ENCODE measurements at places on chromosomes 7 and 10. TPM values are rescaled to one million over a fixed set of nuclear protein-coding genes. Genes with fewer than 3 reads are reported as not detected.

Gene HGF
- total RNA-seq, result not detected

Gene CDK6
- 95.4 TPM for total RNA-seq

Gene MYOZ1
- not detected for total RNA-seq

Gene UNCX
- total RNA-seq, result not detected

Gene TRRAP
- total RNA-seq, result 65.1 TPM

Gene TEX36
- not detected for total RNA-seq

Gene PLXDC2
- total RNA-seq, result not detected

Gene SORBS1
- 0.56 TPM for total RNA-seq

DNA sequence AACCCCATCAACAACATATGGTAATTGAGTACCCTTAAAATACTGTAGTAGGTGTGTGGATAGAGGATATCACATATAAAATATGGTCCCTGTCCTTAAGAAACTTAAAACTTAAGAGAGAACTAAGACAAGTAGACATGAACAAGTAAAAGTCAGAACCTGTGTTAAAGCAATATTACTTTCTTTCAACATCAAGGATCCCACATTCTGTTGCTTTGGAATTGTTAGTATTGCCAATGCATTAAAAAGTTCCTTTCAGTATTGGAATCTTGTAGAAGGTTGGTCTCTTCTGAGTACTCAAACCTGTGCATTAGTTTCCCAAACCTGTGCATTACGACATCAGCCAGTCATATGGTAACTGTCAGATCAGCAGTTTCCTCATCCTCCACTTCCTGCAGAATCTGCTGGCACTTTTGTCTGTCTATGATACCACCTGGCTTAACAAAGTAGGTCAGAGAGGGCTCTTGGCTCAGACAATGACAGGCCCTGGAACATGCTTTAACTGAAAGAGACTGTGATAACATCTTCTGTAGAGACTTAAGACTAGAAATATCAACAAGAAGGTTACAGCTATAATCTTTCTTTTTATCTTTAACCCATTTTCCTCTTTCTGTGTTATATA, 56.5 kb downstream of the CCDC71L start:
- no peaks in the 10 kb centered on the region for H3K36me3 ChIP-seq
- DNase-seq, result peak; percentile 20
- no peaks in the 10 kb centered on the region for H3K27me3 ChIP-seq
- H3K27ac ChIP-seq, result no peak overlapping the region
- H3K4me3 ChIP-seq, result no peak overlapping the region

DNA sequence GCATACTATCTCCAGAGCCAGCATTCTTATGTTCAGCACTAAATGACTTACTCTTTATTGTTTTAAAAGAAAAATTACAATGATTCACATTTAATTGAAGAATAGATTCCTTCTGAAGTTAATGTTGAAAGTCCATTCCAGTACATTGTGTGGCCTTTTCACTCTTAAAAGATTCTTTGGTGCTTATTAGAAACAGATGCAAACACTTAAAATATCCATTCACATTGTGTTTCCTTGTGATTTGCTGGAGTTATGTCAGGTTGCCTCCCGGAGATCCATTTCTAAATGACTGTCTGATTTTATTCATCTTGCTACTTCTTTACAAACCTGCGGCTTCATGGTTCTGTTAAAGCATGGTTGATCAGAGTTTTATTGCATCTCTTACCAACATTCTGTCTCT, 152.8 kb downstream of the FOXP2 start:
- no peak overlapping the region for H3K27ac ChIP-seq
- no peaks in the 10 kb centered on the region for H3K36me3 ChIP-seq
- no peak for DNase-seq
- no peak overlapping the region for H3K4me3 ChIP-seq

DNA sequence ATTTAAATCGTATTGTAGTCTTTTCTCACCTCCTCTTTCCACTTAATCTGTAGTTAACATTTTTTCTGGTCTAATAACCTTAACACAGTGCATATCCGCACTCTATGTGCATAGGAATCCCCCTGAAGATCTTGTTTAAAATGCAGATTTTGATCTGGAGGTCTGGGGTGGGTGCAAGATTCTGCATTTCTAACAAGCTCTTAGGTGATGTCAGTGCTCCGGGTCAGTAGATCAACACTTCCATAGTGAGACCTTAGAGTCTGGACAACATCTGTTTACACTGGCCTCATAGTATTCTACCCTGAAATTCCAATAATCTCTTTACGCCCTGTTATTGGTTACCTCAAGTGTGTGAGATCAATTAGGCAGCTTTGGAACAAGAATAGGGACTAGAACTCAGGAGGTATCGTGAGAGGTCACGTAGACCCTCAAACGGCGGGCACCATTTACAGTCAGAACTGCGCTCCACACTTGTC, 434 bp upstream of the PLEKHA8 start:
- H3K27me3 ChIP-seq, result no peaks in the 10 kb centered on the region
- DNase-seq, result no peak
- peaks cover 34% of the 10 kb centered on the region for H3K4me1 ChIP-seq
- H3K27ac ChIP-seq, result peak overlapping the region; percentile 84

DNA sequence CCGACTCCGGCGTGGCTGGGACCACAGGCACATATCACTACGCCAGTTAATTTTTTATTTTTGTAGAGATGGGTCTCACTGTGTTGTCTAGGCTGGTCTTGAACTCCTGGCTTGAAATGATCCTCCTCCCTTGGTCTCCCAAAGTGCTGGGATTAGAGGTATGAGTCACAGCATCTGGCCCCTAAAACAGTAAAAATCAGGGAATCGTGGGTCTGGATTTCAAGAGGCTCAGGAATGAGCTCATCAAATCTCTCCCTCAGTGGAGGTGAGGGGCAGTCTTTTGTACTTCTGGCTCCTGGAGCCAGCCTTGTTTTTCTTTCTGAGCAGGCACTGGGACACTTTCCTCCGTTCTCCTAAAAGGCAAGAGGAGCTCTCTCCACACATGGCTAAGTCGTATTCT, 32.1 kb upstream of the RHEB start:
- H3K27ac ChIP-seq, result no peak overlapping the region
- no peak overlapping the region for H3K4me3 ChIP-seq
- H3K36me3 ChIP-seq, result no peaks in the 10 kb centered on the region
- H3K4me1 ChIP-seq, result peaks cover 5% of the 10 kb centered on the region

- H3K27me3 ChIP-seq, result peaks cover 3% of the 10 kb centered on the region
- H3K4me3 ChIP-seq, result no peak overlapping the region
- no peak for DNase-seq
- H3K36me3 ChIP-seq, result no peaks in the 10 kb centered on the region
- H3K27ac ChIP-seq, result peak overlapping the region; percentile 33
- peaks cover 18% of the 10 kb centered on the region for H3K4me1 ChIP-seq
Measured at GRCh38 chr10:130020651-130021382, 56.7 kb upstream of the EBF3 start.

GRCh38 chr10:126921974-126922525, 16.8 kb downstream of the DOCK1 start:
- H3K4me3 ChIP-seq, result no peak overlapping the region
- H3K4me1 ChIP-seq, result no peaks in the 10 kb centered on the region
- no peaks in the 10 kb centered on the region for H3K36me3 ChIP-seq
- H3K27ac ChIP-seq, result no peak overlapping the region
- H3K27me3 ChIP-seq, result no peaks in the 10 kb centered on the region
- no peak for DNase-seq

DNA sequence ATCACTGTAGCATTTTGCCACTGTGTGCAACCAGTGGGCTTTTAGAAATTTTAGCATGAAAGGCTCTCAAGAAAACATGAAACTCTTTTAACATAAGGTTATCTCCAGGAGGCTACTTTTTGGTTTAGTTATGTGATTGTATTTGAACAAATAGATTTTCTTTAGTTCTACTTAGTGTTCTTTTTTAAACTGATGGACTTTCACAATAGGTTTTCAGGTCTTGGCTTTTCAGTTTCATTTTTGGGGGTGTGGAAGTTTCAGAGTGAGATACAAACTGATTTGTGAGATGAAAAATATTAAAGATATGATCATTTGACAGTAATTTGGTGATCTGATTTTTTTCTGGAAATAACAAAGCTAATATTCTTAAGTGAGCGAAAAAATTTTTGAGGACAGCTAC, 344.1 kb downstream of the PHF14 start:
- no peak overlapping the region for H3K27ac ChIP-seq
- no peak for DNase-seq
- H3K36me3 ChIP-seq, result no peaks in the 10 kb centered on the region
- H3K4me1 ChIP-seq, result no peaks in the 10 kb centered on the region
- H3K27me3 ChIP-seq, result no peaks in the 10 kb centered on the region

GRCh38 chr10:125363791-125364190, 203.4 kb upstream of the CTBP2 start:
- H3K27me3 ChIP-seq, result peaks cover 4% of the 10 kb centered on the region
- no peaks in the 10 kb centered on the region for H3K4me1 ChIP-seq
- no peaks in the 10 kb centered on the region for H3K36me3 ChIP-seq

GRCh38 chr10:17037910-17038309, 91.7 kb downstream of the CUBN start:
- H3K27ac ChIP-seq, result no peak overlapping the region
- H3K4me1 ChIP-seq, result peaks cover 24% of the 10 kb centered on the region
- no peaks in the 10 kb centered on the region for H3K27me3 ChIP-seq
- peaks cover 24% of the 10 kb centered on the region for H3K36me3 ChIP-seq
- no peak for DNase-seq

- H3K36me3 ChIP-seq, result no peaks in the 10 kb centered on the region
- H3K4me3 ChIP-seq, result no peak overlapping the region
- peaks cover 4% of the 10 kb centered on the region for H3K4me1 ChIP-seq
- no peak overlapping the region for H3K27ac ChIP-seq
- H3K27me3 ChIP-seq, result peaks cover 18% of the 10 kb centered on the region
Measured at GRCh38 chr10:104220522-104220921, 11.6 kb downstream of the CFAP43 start.

GRCh38 chr7:157543276-157543675, 206.5 kb downstream of the DNAJB6 start:
- H3K4me1 ChIP-seq, result no peaks in the 10 kb centered on the region
- H3K4me3 ChIP-seq, result no peak overlapping the region
- no peak overlapping the region for H3K27ac ChIP-seq

GRCh38 chr10:128922172-128922571, 544.9 kb upstream of the MGMT start:
- peaks cover 4% of the 10 kb centered on the region for H3K4me1 ChIP-seq
- peaks cover 3% of the 10 kb centered on the region for H3K27me3 ChIP-seq
- no peaks in the 10 kb centered on the region for H3K36me3 ChIP-seq
- H3K27ac ChIP-seq, result no peak overlapping the region

GRCh38 chr10:69497611-69498390, 46.5 kb downstream of the TSPAN15 start:
- H3K27ac ChIP-seq, result no peak overlapping the region
- H3K36me3 ChIP-seq, result no peaks in the 10 kb centered on the region
- H3K4me1 ChIP-seq, result peaks cover 5% of the 10 kb centered on the region
- no peak for DNase-seq
- no peak overlapping the region for H3K4me3 ChIP-seq

GRCh38 chr10:11910102-11910501, 86.9 kb downstream of the PROSER2 start:
- DNase-seq, result no peak
- H3K36me3 ChIP-seq, result no peaks in the 10 kb centered on the region
- H3K27me3 ChIP-seq, result no peaks in the 10 kb centered on the region

DNA sequence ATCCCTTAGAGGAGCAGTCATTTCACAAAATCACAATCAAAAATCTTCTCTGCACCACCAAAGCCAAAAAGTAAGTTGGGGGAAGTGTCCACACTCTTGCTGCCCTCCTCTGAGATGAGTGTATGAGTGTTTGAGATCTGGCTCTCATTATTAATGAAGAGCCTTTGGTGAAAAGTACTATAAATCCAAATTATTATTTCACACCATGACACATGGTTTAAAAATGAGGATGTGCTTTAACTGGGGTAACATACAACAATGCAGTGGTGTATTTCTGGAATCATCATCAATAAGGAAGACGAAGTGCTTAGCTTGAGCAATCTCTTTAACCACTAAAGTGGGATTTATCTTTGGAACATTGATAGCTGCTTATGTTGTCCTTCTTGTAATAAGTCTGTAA, 114.2 kb upstream of the ADAM12 start:
- no peaks in the 10 kb centered on the region for H3K27me3 ChIP-seq
- no peak overlapping the region for H3K27ac ChIP-seq
- DNase-seq, result no peak
- no peaks in the 10 kb centered on the region for H3K4me1 ChIP-seq
- H3K36me3 ChIP-seq, result no peaks in the 10 kb centered on the region
- no peak overlapping the region for H3K4me3 ChIP-seq

- peaks cover 1% of the 10 kb centered on the region for H3K36me3 ChIP-seq
- peaks cover 13% of the 10 kb centered on the region for H3K4me1 ChIP-seq
- H3K27me3 ChIP-seq, result peaks cover 6% of the 10 kb centered on the region
- H3K27ac ChIP-seq, result no peak overlapping the region
Measured at GRCh38 chr7:107816011-107816566, 13.1 kb upstream of the SLC26A3 start.

GRCh38 chr7:27173511-27173955, 587 bp downstream of the HOXA10 start:
- peaks cover 67% of the 10 kb centered on the region for H3K27me3 ChIP-seq
- H3K27ac ChIP-seq, result no peak overlapping the region
- DNase-seq, result no peak

Measured in activated CD4-positive, alpha-beta T cell treated with anti-CD3 and anti-CD28 coated beads, Interleukin-2, amount 10 ng/mL, durations not matched to agents 7 days and 5 days (primary cell).